HT-29 (cell line): ENCODE measurements at places on chromosomes 3 and 15.
A peak's percentile ranks its signal among the peaks of the same experiment; 100 is the strongest.

DNA sequence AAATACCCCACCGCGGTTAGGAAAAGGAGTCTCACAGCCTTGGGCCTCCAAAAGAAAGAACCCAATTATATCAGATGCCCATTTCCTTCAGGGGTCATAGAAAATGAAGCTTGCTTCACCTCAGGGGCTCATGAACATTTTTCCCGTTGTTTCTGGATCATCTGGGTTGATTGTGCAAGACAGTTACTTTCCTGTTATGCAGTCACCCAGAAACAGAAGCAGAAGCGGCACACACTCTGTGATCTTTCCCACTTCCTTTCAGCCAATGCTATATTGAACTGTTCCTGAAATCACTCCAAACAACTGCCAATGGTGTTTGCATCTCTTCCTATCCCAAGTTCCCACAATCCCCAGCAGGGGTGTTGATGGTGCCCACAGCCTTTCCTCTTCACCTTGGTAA lies 295.6 kb upstream of the RASGRP1 start:
- no peak for DNase-seq

DNA sequence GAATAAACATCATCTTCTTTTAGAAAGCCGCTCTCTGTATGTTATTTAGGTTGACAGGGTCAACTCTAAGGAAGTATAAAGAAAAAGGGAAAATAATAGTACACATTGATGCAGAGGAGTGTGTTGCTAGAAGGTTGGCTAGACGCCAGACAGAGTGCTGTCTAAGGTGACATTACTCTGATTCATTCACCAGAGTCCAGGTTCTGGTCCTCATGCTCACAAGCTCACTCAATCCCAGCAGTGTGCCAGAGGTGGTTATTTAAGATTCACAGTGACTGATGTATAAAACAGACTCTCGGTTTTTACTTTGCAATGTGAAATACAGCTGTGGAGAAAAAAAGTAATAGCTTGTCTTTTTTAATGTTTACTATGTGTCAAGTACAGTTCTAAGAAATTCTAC lies 1.7 kb downstream of the CFAP44 start:
- DNase-seq = no peak

DNA sequence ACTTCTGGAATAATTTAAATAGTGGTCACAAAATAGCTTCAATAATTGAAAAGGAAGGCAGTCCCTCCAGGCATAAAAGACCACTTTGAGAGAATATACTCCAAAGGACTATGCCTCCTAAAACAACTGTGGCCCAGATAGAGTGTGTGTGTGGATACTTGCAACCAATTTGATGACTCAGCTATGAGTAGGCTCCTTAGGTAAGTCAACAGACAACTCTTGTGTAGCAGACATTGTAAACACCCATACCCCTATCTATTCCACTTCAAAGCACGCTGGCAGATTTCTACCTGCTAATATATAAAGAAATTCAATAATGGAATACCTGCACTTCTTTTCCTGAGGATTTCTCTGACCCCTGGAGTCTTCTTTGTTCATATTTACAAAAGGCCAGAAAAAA lies 254.5 kb downstream of the NEK10 start:
- DNase-seq = no peak

DNA sequence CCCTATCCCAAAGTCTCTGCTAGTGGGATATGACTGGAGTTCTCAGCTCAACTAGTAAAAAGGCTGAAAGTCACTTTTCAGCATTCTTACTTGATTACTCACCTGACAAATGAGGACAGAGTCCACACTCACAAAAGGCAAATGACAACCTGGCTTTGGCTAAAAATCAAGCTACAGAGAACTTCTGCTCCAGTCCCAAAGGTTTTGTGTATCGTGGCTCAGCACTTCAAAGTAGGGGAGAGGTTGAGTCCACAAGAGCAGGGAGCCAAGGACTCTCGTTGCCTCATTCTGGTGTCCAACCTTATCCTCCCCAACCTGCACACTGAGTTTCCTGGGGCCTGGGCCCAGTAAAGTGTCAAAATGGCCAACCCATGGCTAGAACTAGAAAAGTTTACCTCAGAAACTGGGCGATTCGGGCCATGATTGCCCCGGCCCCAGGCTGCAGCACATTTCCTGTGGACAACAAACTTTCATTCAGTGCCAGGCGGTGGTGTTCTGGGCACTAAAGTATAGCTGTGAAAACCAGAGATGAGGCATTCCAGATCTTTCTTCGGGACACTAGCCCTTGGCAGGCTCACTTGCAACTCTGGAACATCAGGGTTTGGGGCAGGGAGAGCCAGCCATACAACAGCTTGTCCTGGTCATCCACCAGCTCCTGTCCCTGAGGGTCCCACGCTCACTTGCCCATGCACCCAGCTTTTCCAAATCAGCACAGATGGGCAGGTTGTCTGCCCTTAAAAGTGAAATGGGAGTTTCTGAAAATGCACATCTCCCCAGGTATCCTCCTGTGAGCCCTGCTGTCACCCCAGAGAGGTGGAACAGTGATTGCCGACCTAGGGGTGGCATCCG lies 3.1 kb downstream of the ACAA1 start:
- DNase-seq = peak; percentile 86

- DNase-seq = no peak
Observed at GRCh38 chr3:55075846-55076245, 148.0 kb upstream of the LRTM1 start.
